ENCODE measurements at places on chromosomes 11 and 22.

DNA sequence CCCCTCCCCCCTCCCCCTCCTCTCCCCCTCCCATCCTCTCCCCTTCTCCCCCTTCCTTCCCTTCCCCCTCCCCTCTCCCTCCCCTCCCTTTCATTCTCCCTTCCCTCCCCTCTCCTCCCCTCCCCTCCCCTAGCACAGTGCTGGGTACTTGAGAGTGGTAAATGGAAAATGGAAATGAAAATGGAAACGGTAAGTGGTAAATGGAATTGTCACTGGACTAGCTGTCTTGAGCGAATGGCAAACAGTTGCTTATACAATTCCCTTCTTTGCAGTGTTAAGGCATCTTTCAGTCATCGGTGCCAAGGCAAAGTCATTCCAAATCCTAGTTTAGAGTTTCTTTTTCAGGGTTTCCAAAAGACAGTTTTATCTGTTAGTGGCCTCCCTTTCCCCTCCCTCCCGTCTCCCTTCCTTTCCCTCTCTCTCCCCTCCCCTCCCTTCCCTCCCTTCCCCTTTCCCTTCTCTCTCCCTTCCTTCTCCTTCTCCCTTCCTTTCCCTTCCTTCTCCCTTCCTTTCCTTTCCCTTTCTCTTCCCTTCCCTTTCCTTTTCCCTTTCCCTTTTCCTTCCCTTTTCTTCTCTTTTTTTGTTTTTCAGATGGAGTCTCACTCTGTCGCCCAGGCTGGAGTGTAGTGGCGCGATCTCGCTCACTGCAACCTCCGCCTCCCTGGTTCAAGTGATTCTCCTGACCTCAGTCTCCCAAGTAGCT is 47.3 kb downstream of the GRAMD1B start:
- no peak for DNase-seq

DNA sequence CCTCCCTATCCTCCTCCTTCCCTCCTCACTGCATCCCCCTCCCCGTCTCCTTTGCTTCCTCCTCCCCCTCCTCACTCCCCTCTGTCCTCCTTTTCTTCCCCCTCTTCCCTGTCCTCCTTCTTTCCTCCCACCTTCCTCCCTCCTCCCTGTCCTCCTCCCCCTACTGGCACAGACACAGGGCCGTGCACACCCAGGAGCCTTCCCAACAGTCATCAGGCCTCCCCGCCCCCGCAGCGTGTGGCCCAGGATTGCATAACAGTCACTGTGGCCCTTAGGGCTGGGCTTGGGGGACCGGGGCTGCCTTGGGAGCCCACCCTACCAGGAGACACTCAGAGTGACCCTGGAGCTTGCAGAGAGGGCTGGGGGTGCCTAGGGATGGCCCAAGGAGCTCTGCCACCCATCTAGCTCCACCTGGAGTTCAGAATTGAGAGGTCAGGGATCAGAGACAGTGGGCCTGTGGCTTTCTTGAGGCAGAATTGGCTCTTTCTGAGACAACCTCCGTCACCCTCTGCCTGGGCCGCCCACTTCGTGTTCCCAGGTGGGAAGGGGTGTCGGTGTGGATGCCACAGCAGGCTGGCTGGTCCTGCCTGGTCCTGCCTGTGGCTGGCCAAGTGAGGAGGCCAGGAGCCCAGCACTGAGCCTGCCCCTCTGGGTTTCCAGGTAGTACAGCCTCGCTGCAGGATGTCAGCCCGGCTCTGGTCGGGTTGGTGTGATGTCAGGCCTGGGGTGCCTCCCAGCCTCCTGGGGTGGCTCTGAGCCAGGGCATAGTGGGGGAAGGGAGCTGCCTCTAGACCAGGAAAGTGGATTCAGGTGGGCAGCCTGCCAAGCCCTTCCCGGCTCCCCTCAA is 1.6 kb downstream of the SPI1 start:
- no peak for DNase-seq

GRCh38 chr22:46057246-46058090 is 80.5 kb upstream of the WNT7B start:
- no peak for DNase-seq

GRCh38 chr11:111982019-111982464 is 43.2 kb upstream of the DLAT start:
- peak; percentile 59 for DNase-seq

DNA sequence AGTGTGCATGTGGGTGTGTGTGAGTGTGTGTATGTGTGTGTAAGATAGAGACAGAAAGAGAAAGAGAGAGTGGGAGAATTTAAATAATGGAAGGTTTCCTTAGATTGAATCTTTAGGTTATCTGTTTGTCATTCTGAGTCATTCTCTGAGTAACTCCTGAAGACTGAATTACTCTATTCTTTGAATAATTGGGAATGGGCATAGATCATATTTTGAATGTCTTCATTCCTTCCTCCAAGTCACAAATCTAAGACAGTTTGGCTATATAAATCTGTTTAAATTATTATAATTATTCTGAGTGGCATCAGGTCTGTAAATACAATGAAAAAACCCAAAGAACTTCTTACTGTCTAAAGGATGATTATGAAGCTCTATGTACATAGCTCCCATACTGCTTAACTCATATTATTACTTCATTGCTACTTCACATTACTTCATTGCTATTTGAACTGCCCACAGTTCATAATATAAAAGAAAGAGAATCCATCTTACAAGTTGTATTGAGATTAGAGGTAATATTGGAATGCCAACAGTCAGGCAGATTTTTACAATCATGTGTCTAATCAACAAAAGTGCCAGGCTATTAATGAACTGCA is 346.6 kb upstream of the CCDC179 start:
- no peak for DNase-seq

DNA sequence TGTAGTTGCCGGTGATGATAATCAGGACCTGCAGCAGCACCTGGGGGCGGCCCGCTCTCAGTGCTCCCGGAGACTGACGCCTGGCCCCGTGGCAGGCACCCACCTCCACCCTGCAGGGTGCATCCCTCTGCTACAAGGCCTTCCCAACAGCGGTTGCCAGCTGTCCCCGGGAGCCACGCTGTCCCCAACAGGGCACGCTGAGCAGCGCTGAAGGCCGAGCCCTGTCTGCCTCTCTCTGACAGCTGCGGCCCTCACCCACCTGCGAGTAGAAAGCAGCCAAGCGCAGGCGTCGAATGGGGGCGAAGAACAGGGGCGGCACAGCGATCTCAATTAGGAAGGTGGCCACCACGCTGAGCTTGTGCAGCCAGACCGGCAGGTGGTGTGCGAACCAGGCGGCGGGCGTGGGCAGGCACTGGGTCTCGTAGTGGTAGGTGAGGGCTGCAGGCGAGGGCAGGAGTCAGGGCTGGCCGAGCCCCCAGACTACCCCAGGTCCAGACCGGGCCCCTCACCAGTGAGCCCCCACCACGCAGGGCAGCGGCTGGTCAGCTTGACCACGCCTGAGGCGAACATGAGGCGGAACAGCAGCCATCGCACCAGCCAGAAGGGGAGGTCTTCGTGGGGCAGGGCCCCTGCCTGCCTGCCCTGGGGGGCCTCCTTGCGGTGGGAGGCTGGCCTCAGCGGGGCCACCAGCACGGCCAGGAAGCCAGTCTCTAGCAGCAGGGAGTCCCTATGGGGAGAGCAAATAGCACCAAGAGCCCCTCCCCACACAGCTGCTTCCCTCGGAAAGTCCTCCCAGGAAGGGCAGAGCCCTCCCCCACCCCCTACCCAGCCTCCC is 1.5 kb downstream of the LMF2 start:
- no peak for DNase-seq

- no peak for DNase-seq
Measured at GRCh38 chr11:66123902-66124301, 53.8 kb downstream of the PACS1 start.

DNA sequence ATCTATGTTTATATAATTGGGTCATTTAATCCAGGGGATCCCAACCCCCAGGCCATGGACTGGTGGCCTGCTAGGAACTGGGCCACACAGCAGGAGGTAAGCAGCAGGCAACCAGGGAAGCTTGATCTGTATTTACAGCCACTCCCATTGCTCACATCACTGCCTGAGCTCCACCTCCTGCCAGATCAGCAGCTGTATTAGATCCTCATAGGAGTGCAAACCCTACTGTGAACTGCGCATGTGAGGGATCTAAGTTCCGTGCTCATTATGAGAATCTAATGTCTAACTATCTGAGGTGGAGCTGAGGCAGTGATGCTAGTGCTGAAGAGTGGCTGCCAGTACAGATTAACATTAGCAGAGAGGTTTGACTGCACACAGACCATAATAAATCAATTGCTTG is 32.8 kb downstream of the MS4A2 start:
- no peak for DNase-seq

DNA sequence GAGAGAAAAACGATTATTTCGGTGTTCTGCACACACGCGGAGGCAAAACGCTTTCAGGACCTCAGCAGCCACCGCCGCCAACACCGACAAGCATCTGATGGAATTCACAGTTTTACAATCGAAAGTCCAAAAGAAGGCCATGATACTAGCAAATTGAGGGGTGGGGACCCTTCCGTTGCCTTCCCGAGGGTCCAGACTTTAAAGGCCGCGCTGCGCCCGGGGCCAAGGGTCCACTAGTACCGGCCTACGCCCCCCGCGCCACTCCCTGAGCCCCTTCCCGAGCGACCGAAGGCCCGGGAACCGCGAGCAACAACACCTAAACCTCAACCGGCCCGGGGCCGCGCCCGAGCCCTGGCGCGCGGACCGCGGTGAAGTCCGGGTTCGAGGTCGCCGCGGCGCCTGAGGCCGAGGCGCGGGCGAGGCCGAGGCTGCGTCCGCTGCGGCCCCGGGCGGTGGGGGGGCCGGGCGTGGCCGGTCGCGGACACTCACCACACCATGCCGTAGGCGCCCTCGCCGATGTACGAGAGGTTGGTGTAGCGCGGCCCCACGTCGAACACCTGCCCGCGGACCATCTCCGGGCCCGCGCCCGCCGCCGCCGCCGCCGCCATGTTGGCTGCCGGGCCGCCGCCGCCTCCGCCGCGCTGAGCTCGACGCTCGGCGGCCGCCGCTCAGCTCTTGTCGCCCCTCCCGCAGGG is 465 bp downstream of the MAPK1 start:
- DNase-seq, result peak; percentile 21

GRCh38 chr11:19777039-19777376 is 64.4 kb downstream of the NAV2 start:
- no peak for DNase-seq

- DNase-seq, result no peak
Measured at GRCh38 chr22:39925273-39925672, 24.4 kb downstream of the GRAP2 start.

DNA sequence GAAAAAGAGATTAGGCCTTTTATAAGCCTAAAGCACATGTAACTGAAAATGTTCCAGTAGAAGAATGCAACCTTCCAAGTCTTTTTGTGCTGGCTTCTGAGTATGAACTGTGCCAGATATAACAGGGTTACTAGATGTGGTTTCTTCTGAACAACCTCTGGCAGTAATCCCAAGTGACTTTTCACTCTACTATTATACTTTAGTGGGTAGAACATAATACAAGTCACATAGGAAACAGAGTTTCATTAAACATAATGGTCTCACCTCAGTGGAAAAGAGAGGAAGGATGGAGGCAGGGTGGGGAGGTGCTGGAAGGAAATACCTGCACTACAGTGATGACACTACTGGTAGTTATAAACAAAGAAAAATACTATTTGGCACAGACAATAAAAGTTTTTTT is 81.3 kb downstream of the PHF21A start:
- no peak for DNase-seq

GRCh38 chr11:69444381-69445130 is 36.9 kb upstream of the LINC01488 start:
- DNase-seq, result no peak

DNA sequence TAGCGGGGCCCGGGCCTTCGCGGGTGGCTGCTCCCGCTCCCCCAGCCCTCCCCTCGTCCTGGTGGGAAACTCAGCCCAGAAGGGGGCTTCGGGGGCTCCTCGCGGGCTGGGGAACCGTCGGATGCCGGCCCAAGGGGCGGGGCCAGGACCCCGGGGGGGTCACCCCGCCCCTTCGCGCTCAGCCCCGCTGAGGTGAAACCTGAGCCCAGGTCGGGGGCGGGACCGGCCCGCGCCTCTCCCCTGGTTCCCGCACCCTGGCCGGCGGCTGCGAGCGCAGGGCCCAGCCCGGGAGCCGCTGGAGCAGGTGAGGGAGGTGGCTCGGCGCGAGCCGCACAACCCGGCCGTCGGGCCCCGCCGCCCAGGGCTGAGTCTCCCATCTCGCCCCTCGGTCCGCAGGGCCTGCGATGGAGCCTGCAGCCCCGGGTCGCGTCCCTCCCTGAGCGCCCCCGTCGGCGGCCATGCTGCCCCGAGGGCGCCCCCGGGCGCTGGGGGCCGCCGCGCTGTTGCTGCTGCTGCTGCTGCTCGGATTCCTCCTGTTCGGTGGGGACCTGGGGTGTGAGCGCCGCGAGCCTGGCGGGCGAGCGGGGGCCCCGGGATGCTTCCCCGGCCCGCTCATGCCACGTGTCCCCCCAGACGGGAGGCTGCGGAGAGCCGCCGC is at the start of gene LARGE2:
Gene LARGE2 (plus strand): TSS at position 232 of the 658 bp plus-strand sequence. CDS start 227 bp downstream, at position 459.
- no peak for DNase-seq

DNA sequence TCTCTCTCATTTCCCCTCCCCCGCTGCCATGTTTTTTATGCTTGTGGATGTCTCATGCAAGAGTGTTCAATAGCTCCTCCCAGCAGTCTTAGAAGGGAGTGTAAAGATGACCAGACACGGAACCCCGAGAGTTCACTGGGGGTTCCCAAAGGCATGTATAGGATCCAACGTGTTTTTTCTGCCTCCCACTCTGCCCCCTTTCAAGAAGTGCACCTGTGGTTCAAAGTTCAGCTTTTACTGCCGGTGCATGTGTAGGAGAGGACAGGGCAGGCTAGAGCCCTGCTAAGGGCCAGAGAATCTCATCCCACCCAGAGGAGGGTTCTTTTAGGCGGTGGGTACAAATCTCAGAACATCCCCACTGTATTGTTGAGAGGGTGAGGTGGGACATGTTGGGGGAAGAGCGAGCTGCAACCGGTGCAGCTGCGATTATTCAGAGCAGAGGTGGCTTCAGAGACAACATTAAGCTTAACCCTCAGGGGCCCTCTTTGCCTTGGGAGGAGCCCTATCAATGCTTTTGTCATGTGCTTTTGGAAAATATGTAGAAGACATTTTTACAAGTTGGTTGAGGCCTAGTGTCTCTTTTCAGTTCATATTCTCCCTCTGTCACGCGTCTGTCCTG is 14.5 kb downstream of the MIF start:
- no peak for DNase-seq

DNA sequence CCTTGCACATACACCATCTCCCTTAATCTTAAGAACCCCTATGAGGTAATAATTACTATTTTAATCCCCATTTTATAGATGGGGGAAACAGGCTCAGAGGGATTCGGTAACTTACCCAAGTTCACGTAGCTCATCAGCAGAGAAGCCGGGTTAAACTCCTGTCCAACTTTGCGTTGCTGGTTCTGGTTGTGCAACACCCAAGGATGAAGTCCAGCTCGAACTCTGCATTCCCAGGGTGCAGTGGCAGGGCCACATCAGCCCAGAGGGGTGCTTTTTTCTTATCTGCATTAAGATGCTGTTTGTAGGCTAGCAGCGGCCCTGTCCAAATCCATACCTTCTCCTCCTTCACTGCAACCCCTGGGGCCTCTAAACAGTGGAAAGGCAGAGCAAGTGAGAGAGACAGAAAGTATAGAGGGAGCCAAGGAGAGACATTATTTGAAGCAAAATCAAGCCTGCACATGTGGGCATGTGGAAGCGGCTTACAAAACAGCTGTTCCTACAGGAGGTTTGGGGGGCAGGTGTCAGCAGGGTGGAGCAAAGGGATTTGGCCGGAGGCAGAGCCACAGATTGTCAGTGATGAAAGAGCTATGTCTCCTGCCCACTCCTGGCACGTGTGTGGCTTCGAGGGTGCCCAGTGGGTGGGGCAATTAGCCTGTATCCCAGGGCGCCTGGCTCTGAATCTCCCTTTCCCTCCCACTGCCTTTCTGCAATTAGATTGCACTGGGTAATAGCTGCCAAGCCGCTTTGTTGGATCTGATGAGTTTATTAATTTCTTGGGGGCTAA is 129.5 kb upstream of the TBCEL start:
- DNase-seq, result no peak
